ENCODE measurements at places on chromosomes 2 and 18.

- no peak overlapping the region for H3K4me3 ChIP-seq
- no peak overlapping the region for H3K27ac ChIP-seq
- no peak for DNase-seq
- no peaks in the 10 kb centered on the region for H3K36me3 ChIP-seq
- no peaks in the 10 kb centered on the region for H3K27me3 ChIP-seq
Measured at GRCh38 chr18:5604778-5605177, 61.0 kb upstream of the EPB41L3 start.

DNA sequence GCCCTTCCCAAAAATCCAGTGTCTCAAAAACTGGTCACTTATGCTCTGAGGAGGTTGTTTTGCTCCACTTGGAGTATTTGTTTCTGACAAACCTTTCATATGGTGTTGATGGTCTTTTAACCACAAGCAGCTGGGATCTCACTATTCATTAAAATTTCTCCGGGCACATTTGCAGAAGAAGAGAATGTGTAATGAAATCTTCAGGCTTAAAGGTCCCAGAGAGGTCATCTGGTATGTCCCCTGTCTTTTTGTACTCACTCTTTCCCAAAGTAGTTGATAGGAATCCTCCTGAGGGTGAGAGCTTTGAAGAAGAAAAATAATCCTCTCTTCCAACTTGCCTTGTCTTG, 430.8 kb downstream of the SETBP1 start:
- no peaks in the 10 kb centered on the region for H3K27me3 ChIP-seq
- no peak for DNase-seq
- H3K27ac ChIP-seq: no peak overlapping the region

DNA sequence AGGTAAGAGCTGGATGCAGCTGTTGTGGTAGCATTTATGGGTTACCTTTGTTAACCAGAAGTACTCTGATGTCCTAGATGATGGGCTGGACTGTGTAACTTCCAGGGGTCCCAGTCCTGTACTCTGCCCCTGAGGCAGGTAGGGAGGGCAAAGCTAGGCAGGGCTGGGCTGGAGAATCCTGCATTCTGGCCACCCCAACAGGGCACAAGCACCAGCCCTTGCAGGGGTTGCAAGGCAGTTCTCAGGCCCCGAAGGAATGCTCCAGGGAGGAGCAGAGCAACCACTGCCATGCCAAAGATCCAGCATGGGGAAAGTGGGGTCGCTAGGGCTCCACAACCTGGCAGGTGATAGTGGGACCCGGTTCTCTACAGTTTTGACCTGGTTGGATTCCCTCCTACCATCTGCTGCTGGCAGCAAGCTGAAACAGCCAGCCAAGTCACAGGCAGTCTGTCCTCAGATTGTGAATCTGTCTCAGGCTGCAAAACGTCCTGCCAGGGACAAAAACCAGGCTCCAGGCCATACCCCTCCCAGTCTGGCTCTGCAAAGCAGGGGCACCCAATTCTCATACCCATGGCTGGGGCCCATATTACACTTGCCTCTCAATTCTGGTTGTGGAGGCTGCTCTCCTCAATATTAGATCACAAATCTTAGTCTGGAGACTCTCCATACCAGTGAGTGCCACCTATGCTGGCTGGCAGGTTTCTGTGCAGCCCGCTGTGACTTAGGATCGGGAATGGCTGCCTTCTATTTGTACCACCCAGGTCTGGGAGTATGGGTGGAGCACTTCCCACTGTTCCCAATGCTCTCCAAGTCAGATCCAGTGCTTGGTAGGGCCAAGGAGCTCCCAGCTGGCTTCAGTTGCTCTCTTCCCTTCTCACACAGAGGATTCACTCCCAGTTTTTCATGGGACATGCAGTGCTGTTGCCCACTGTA, 61.1 kb downstream of the SMCHD1 start:
- H3K27ac ChIP-seq: no peak overlapping the region
- H3K36me3 ChIP-seq: no peaks in the 10 kb centered on the region
- no peaks in the 10 kb centered on the region for H3K27me3 ChIP-seq
- DNase-seq: no peak
- no peaks in the 10 kb centered on the region for H3K4me1 ChIP-seq

DNA sequence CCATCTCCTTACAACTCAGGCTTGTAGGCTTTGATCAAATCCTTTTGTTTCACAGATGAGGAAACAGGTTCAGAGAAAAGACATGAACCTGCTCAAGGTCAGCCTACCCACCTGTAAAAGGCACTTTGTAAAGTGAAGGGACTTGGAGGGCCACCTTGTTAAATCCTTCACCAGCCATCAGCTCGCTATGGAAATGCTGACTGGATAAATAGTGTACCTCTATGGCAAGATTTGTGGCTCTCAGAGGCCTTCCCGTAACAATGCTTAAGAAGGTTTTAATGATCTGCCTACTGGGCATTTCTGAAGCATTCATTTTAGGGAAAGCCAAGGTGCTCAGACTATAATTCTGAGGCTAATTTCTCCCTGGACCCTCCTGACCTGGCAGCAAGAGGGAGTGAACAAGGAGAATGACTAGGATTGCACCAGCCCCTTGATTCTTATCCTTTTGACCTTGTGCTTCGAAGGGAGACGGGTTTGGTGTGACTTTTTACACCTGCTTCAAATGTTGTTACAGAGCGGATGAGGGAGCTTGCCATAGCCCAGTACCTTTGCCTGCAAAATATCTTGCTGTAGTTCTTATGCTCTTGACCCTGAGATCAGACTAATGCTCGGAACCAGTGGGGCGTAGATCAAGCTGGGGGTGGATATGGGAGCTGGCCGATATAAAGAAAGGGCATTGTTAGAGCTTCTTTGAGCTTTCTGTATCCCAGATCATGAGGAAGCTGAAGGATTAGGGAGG, 90.9 kb upstream of the CXCR4 start:
- no peak for DNase-seq
- H3K27ac ChIP-seq: no peak overlapping the region
- no peak overlapping the region for H3K4me3 ChIP-seq
- no peaks in the 10 kb centered on the region for H3K27me3 ChIP-seq
- H3K36me3 ChIP-seq: no peaks in the 10 kb centered on the region

GRCh38 chr2:29744976-29745375, 176.4 kb downstream of the ALK start:
- no peaks in the 10 kb centered on the region for H3K27me3 ChIP-seq
- H3K27ac ChIP-seq: no peak overlapping the region
- no peaks in the 10 kb centered on the region for H3K4me1 ChIP-seq
- no peaks in the 10 kb centered on the region for H3K36me3 ChIP-seq

- H3K4me1 ChIP-seq: no peaks in the 10 kb centered on the region
- no peak overlapping the region for H3K4me3 ChIP-seq
- peaks cover 92% of the 10 kb centered on the region for H3K36me3 ChIP-seq
- no peak overlapping the region for H3K27ac ChIP-seq
- no peak for DNase-seq
Measured at GRCh38 chr18:63402246-63403162, 19.8 kb downstream of the VPS4B start.

- no peak overlapping the region for H3K4me3 ChIP-seq
- DNase-seq: no peak
Measured at GRCh38 chr2:173235947-173236803, 118.5 kb upstream of the CDCA7 start.

DNA sequence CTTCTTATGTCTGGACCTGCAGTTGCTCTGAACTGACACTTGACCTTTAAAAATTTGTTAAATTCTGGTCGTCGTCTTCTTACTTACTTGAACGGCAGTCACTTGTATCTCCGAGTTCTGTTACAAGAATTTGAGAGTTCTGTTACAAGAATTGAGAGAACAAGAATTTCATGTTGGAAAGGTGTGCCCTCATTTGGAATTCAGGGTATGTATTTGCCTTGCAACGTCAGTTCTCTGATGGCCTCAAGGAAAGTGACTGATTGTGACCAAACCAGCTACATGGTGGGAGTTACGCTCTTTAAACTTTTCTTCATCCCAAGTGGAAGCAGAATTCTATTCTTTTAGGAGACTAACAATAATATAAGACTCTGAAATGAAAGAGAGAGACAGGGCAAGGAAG, 320.0 kb upstream of the TRIB2 start:
- H3K36me3 ChIP-seq: no peaks in the 10 kb centered on the region
- H3K27me3 ChIP-seq: no peaks in the 10 kb centered on the region
- no peaks in the 10 kb centered on the region for H3K4me1 ChIP-seq
- no peak overlapping the region for H3K4me3 ChIP-seq
- no peak for DNase-seq

DNA sequence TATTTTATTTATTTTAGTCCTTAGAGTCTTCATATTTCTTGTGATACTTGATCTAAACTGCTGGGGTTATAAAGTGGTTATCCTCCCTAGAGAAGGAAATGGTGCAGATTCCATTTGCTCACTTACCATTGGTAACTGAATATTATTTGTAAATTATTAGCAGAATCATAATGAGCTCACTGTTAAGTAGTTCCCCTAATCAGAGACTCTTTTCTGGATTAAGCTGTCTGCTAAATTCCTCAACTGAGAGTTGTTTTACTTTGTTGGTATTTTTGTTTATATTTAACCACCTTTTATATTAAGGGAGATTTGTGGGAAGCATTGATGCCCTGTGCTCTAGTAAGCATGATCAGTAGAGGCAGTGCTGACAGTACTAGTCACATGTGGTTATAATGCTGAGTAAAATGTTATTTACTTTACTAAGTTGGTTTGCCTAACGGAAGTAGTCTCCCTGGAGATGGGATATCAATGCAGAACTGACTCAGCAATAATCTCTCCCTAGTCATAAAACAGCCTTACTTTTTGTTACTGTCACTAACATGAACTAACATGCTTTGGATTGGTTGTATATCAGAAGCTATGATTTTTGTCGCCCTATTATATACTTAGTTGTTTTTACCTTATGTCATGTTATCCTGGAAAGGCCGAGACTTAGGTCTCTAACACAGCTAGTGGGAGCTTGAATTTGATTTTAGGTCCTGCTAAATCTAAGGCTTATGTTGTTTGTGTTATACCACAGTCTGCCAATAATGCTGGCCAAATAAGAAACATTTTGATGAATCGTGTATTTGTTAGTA, 166.7 kb downstream of the MCFD2 start:
- H3K4me1 ChIP-seq: peaks cover 8% of the 10 kb centered on the region
- H3K4me3 ChIP-seq: no peak overlapping the region
- DNase-seq: peak; percentile 28
- H3K27ac ChIP-seq: no peak overlapping the region
- H3K27me3 ChIP-seq: no peaks in the 10 kb centered on the region
- no peaks in the 10 kb centered on the region for H3K36me3 ChIP-seq

GRCh38 chr18:59907660-59908059, 7.9 kb downstream of the PMAIP1 start:
- H3K27ac ChIP-seq: no peak overlapping the region
- H3K36me3 ChIP-seq: no peaks in the 10 kb centered on the region
- DNase-seq: no peak
- H3K27me3 ChIP-seq: peaks cover 11% of the 10 kb centered on the region
- H3K4me1 ChIP-seq: peaks cover 42% of the 10 kb centered on the region

DNA sequence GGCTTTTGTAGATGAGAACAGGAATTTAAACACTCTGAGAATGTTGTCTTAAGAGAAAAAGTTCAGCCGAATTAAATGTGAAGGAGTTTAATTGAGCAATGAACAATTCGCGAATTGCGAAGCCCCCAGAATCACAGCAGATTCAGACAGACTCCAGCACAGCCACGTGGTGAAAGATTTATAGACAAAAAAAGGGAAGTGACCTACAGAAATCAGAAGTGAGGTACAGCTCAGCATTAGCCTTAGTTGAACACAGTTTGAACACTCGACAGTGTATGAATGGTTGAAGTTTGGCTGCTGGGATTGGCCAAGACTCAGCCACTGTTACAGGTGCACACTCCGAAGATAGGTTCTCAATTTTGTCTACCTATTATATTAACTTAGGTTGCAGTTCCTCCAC, 264.0 kb upstream of the CHST9 start:
- no peaks in the 10 kb centered on the region for H3K27me3 ChIP-seq
- H3K36me3 ChIP-seq: no peaks in the 10 kb centered on the region
- no peak overlapping the region for H3K27ac ChIP-seq
- no peak for DNase-seq
- H3K4me3 ChIP-seq: no peak overlapping the region

- no peak for DNase-seq
- H3K27ac ChIP-seq: no peak overlapping the region
- H3K4me1 ChIP-seq: no peaks in the 10 kb centered on the region
- no peak overlapping the region for H3K4me3 ChIP-seq
Measured at GRCh38 chr2:122007577-122007976, 252.1 kb downstream of the TSN start.

- DNase-seq: no peak
- no peaks in the 10 kb centered on the region for H3K27me3 ChIP-seq
- no peak overlapping the region for H3K27ac ChIP-seq
- peaks cover 27% of the 10 kb centered on the region for H3K36me3 ChIP-seq
- no peaks in the 10 kb centered on the region for H3K4me1 ChIP-seq
Measured at GRCh38 chr2:127743477-127744026, 42.3 kb downstream of the SFT2D3 start.
